ENCODE measurements at places on chromosomes 2 and 18.

GRCh38 chr18:70333757-70334156 is 44.9 kb downstream of the SOCS6 start:
- DNase-seq = peak; percentile 99

GRCh38 chr2:119366161-119366648 is 429 bp downstream of the C2orf76 start:
- peak; percentile 54 for DNase-seq

GRCh38 chr2:156322051-156322685 is 10.4 kb downstream of the NR4A2 start:
- no peak for DNase-seq

GRCh38 chr2:241035818-241036396 is 37.5 kb downstream of the SNED1 start:
- DNase-seq = no peak

DNA sequence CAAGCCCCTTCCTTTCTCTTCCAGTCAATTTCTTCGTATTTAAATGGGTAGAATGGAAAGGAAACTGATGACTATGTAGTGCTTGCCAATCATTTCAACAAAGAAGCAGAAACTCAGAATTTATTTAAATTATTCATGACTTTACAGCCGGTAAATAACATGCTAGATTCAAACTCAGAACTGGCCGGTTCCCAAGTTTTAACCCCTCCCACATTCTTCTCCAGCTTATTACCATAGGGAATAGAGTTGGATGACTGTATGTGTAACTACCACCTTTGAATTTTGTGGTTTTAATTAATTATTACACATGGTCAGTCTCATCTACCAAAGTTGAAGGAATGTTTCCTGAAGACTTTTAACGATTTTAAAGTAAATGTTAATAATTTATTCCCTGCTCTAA is 819.3 kb upstream of the LRATD1 start:
- no peak for DNase-seq

- no peak for DNase-seq
Observed at GRCh38 chr2:60487174-60487573, 66.3 kb downstream of the BCL11A start.

DNA sequence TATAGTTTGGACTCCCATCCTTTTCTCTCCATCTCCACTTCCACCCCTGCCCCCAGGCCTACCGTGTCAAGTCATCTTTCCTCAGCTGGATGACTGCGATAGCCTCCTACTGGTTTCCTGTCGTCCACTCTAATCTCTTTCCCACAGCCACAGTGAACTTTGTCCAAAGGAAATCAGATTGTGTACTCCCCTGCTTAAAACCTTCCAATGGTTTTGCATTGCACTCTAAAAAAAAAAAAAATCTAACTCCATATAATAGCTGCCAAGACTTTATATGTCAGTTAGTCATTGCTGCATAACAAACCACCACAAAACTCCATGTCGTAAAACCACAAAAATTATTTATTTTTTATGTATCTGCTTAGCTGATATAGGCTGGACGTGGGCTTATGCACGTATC is 160.2 kb upstream of the CCDC68 start:
- no peak for DNase-seq

DNA sequence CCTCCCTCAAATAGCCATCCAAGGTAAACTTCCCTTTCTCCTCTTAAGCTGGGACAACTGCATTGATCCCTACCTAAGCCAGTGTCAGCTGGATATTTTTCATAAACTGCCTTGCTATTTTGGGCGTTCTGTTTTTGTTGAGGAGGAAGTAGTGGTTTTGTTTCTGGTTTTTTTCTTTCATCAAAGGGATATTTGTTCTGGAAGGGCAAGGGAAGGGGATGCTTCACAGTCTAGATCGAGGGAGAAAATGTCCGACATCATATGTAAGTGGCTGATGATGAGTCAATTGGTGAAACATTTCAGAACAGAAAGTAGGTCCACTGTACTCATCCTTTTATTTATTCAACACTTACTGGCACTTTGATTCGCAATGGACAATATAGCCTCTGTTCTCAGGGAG is 31.0 kb downstream of the TANC1 start:
- peak; percentile 78 for DNase-seq

GRCh38 chr2:165631089-165631488 is 161.6 kb downstream of the CSRNP3 start:
- DNase-seq = no peak

DNA sequence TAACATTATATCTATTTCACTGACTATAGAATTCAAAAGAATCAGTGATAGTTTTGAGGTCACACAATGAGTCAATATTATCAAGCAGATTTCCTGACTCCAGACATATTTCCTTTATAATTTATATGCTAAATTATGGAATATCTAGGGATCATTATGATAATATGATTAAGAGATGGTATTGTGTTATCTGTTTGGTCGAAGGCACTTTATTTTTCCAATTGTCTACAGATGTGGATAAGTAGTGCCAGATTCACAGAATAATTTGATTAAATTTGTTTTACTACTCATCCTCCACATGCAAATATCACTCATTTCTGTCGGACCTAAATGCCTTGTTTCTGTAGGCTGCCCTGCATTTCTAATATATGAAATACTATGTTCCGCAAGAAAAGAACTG is 4.4 kb downstream of the ZNF804A start:
- DNase-seq = no peak

GRCh38 chr2:174263997-174264396 is 15.7 kb upstream of the OLA1 start:
- DNase-seq = peak; percentile 95

DNA sequence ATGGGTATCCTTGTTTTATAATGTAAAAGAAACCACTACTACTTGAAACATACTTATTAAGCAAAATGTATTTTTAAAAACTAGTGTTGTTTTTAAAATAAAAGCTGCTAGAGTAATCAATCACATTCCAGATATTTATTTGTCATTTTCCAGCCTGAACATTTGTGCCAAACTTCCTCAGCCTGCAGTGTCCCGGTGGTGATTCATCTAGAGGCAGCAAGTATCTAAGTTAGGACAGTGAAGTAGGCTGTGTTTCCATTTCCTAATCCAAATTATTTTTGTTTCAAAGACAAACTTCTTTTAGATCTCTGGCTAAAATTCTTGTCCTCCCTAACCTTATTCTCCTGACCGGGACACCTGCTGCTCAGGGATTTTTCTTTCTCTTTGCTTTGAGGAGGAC is 12.8 kb upstream of the GCG start:
- DNase-seq = no peak

DNA sequence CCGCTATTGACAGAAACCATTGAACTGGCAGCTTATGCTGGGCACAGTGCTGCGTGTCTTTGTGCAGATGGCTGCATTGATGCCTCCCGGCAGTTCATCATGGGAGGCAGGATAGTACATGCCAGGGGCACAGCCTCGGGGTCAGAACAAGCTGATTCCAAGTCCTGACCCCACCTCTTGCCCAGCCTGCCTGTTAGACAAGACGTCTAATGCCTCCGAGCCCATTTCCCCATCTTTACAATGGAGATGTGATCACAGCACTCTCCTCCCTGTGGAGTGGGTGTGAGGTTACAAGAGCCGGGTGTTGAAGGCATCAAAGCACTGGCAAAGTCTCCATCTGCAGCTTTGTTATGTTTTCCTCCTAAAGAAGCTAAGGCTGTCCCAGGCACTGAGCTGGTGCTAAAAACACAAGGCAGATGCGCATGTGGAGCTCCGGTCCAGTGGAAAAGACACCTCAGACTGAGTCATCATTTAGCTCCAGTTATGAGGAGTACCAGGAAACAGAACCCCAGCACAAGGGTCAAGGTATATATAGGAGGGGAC is 125.7 kb upstream of the EPAS1 start:
- peak; percentile 93 for DNase-seq

DNA sequence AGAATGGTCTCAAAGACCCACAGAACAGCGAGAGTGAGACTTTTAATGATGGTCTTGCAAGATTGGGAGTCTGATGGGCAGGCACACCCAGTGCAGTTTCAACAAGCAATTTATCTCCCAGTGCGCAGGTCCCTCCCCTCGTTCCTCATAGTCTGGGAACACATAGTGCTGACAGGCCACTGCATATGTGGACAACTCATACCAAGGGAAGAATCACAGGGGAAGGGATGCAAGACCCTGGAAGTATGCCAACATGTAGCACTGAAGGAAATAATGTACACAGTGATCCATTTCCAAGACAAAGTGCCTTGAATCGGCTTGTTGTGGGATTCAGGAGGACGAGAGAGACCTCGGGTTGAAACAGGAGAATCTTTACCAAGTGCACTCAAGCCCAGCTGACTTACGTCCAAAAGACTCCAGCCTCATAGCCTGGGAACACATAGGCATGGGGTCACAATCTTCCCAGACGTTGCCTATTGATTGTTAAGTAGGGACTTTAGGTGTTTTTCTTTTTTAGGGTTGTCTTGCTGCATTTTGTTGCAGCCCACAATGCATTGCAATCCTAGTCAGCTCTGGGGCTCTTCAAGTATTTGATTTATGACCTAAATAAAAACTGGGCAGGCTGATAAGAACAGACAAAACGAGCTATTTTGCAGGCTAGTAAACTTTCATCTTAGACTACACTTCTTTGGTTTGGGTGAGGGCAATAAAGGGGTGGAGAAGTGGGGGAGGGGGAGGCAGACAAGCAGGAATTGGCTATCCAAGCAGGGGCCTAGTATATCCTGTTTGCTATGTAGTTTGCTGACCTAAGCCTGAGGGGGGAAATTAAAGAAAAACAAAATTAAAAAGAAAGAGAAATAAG is 24.7 kb upstream of the SERPINB5 start:
- peak; percentile 17 for DNase-seq

- DNase-seq = no peak
Observed at GRCh38 chr2:96604104-96604503, 34.0 kb downstream of the KANSL3 start.

DNA sequence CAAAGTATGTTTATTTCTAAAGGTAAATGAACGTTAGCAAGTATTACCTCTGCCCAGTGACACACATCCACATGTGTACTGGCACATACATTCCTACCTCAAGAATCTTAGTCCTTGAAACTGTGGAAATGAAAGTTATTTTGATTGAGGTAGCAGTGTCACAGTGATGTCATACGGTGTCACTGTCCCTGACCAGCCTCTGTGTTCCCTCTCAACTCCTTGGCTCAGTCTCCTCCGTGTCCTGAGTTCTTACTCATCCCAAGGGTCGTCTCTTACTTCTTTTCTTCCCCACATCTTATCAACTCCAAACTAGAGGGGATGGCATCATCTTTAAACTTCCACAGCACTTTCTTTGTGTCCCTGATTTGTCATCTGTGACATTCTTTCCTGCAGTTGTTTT is 3.3 kb downstream of the NCK2 start:
- no peak for DNase-seq

- DNase-seq = no peak
Observed at GRCh38 chr18:78376046-78376445, 603.6 kb upstream of the SALL3 start.

- peak; percentile 17 for DNase-seq
Observed at GRCh38 chr2:148554459-148555247, 89.9 kb upstream of the EPC2 start.

All from iris pigment epithelial cell (primary cell).